ENCODE measurements at places on chromosomes 3 and 15. TPM values are rescaled to one million over a fixed set of nuclear protein-coding genes. Genes with fewer than 3 reads are reported as not detected.
A peak's percentile ranks its signal among the peaks of the same experiment; 100 is the strongest.

DNA sequence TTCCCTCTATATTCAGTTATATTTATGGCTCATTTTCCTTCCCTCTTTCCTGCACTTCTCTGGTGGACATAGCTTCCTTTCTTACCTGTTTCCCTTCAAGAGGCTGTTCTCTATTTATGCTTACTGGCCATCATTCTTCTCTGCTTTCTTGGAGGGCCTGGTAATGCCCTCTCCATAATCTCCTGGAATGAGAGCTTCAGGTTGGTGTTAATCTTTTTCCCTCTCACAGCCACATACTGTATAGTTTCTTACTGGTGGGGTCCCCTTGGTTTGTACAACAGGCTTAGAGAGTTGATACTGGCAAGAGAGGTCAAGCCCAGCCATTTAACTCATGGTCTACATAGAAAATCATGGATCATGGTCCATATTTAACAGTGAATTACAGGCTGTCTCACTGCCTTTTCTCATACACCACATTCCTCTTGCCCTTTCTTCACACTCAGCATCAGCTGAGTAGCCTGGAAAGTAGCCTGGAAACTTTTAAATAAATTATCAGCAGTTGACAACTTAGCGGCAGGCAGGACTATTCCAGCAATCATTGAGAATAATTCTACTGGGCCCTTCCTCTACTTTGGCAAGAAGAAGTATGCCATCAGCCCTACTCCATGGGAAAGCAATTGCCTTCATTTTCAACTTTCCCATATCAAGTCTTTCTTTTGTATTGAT is 38.0 kb upstream of the DPH6 start:
- no peak overlapping the region for H3K4me3 ChIP-seq
- peak overlapping the region; percentile 69 for H3K27ac ChIP-seq
- no peaks in the 10 kb centered on the region for H3K36me3 ChIP-seq
- H3K27me3 ChIP-seq, result no peaks in the 10 kb centered on the region

GRCh38 chr3:60309539-60310268 is 941.5 kb downstream of the FHIT start:
- peaks cover 17% of the 10 kb centered on the region for H3K4me1 ChIP-seq
- no peaks in the 10 kb centered on the region for H3K36me3 ChIP-seq
- H3K4me3 ChIP-seq, result no peak overlapping the region
- no peak overlapping the region for H3K27ac ChIP-seq
- DNase-seq, result no peak

GRCh38 chr15:83449937-83450506 is 2.9 kb downstream of the SH3GL3 start:
- no peak for DNase-seq
- no peaks in the 10 kb centered on the region for H3K36me3 ChIP-seq
- no peaks in the 10 kb centered on the region for H3K27me3 ChIP-seq

DNA sequence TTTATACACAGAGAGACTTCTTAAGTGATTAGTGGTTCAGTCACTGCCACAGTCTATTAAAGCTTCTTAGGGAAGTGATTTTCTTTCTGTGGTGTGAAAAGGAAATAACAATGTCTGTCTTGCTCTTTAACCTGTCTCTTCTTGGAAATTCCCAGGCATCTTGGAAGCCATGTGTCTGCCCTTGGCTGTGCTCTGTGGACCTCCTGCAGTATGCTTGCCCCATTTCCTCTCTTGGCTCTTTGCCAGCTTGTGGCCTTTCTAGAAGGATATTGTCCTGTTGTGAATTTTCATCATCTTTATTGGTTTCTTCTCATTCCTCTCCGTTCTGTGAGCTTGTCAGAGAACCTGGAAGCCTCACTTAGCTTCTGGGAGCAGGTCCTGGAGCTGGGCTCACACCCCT is 338.4 kb upstream of the C2CD4B start:
- H3K36me3 ChIP-seq, result no peaks in the 10 kb centered on the region
- peaks cover 22% of the 10 kb centered on the region for H3K4me1 ChIP-seq
- H3K27me3 ChIP-seq, result no peaks in the 10 kb centered on the region

GRCh38 chr3:63685340-63685739 is 32.9 kb downstream of the SNTN start:
- H3K27ac ChIP-seq, result no peak overlapping the region
- no peak for DNase-seq
- no peaks in the 10 kb centered on the region for H3K4me1 ChIP-seq
- no peak overlapping the region for H3K4me3 ChIP-seq

DNA sequence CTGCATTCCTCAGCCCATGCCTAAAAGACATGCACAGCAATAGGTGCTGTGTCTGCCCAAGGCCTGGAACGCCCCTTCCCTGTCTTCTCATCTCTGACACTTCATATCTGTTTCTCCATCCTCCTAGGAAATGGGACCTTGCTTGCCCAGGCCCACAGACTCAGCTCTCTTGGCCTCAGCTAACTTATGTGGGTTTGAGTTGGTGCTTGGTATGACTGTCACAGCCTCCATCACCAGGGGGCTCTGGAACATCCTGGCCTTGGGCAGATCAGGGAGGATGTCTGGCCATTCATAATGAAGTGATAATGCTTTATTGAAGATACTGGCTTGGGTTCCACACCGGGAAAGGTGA is 156.7 kb upstream of the SMAD3 start:
- H3K36me3 ChIP-seq, result no peaks in the 10 kb centered on the region
- H3K4me1 ChIP-seq, result peaks cover 42% of the 10 kb centered on the region
- H3K4me3 ChIP-seq, result no peak overlapping the region
- peak overlapping the region; percentile 78 for H3K27ac ChIP-seq
- no peaks in the 10 kb centered on the region for H3K27me3 ChIP-seq

DNA sequence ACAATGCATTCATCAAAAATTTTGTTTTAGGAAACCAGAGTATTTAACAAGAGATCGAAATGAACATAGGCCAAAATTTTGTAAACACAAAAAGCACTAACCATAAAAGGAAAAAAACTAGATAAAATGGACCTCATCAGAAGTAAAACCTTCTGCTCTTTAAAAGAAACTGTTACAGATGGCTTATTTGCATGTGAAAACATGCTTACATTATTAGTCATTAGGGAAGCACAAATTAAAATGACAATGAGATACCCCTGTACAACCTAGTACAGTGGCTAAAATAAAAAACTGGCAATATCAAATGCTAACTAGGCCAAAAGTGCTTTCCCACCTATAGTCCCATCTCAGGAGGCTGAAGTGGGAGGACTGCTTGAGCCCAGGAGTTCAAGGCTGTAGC is 19.3 kb downstream of the UBR1 start:
- no peak overlapping the region for H3K27ac ChIP-seq
- H3K4me3 ChIP-seq, result no peak overlapping the region
- H3K36me3 ChIP-seq, result no peaks in the 10 kb centered on the region
- no peak for DNase-seq
- H3K27me3 ChIP-seq, result no peaks in the 10 kb centered on the region

PCLAF gene
- total RNA-seq, result not detected

ZNF717 gene
- 6.3 TPM for total RNA-seq

IFT122 gene
- 19.5 TPM for total RNA-seq

- H3K36me3 ChIP-seq, result no peaks in the 10 kb centered on the region
- H3K27me3 ChIP-seq, result no peaks in the 10 kb centered on the region
- H3K27ac ChIP-seq, result peak overlapping the region; percentile 55
- peaks cover 20% of the 10 kb centered on the region for H3K4me1 ChIP-seq
These were observed 29.8 kb downstream of the PCSK6 start for GRCh38 chr15:101459579-101460300.

CFAP100 gene
- not detected for total RNA-seq

- H3K4me1 ChIP-seq, result no peaks in the 10 kb centered on the region
- no peaks in the 10 kb centered on the region for H3K27me3 ChIP-seq
- no peaks in the 10 kb centered on the region for H3K36me3 ChIP-seq
- no peak overlapping the region for H3K27ac ChIP-seq
- H3K4me3 ChIP-seq, result no peak overlapping the region
- DNase-seq, result no peak
These were observed 75.3 kb upstream of the TGFBR2 start for GRCh38 chr3:30531017-30531570.

Measured in esophagus muscularis mucosa (tissue), 4 donors.